ENCODE measurements at places on chromosomes 1 and 21.

GRCh38 chr1:87495870-87496269 is 167.2 kb downstream of the LMO4 start:
- no peak for DNase-seq

GRCh38 chr1:168007691-168008090 is 70.8 kb upstream of the MPC2 start:
- no peak for DNase-seq

DNA sequence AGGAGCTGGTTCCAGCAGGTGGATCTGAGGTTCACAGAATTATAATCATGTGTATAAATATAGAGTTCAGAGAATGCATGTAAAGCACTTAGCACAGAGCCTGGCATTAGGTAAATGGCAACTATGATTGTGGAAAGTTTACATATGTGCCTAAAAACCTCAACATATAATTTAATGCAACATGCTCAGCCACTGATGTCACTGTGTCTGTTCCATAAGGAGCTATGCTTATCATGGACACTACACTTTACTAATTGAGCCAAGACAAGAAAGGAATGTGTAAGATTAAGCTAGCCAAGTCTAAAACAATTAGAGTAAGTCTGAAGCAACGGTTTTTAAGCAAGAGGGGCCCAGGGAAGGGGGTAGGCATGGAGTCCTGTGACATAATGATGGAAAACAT is 61.5 kb downstream of the GNG12 start:
- no peak for DNase-seq

DNA sequence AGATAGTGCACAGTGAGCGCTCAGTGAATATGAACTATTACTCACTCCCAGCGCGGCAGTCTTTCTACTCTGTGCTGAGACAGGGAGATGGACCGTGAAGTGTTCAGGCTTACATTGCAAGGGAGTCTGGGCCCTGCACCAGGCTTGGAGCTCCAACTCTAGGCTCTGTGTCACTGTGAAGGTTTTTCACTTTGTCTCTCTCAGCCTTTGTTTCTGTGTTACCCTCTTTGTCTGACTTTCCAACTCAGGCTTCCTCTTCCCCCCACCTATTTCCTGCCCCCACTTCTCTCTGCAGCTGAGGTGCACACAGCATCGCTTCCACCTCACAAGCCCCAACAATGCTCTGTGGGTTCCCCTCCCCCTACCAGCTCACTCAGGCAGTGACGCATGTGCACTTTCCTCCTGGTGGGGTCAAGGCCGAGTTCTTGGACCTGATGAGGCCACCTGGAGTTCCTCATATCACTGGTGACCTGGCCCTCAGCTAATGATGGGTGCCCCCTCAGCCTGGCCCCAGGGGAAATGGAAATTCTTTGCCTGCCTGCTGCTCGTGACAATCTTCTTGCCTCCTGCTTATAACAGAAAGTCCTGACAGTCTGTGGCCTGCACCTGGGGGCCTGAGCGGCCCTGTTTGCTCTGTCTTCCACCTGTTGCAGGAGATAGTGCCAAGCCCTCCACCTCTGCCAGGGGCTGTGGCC is 1.1 kb upstream of the LCK start:
- DNase-seq = no peak

- DNase-seq = no peak
Measured at GRCh38 chr1:36400514-36400824, 2.8 kb upstream of the LSM10 start.

- DNase-seq = no peak
Measured at GRCh38 chr1:101153692-101154091, 83.1 kb upstream of the S1PR1 start.

DNA sequence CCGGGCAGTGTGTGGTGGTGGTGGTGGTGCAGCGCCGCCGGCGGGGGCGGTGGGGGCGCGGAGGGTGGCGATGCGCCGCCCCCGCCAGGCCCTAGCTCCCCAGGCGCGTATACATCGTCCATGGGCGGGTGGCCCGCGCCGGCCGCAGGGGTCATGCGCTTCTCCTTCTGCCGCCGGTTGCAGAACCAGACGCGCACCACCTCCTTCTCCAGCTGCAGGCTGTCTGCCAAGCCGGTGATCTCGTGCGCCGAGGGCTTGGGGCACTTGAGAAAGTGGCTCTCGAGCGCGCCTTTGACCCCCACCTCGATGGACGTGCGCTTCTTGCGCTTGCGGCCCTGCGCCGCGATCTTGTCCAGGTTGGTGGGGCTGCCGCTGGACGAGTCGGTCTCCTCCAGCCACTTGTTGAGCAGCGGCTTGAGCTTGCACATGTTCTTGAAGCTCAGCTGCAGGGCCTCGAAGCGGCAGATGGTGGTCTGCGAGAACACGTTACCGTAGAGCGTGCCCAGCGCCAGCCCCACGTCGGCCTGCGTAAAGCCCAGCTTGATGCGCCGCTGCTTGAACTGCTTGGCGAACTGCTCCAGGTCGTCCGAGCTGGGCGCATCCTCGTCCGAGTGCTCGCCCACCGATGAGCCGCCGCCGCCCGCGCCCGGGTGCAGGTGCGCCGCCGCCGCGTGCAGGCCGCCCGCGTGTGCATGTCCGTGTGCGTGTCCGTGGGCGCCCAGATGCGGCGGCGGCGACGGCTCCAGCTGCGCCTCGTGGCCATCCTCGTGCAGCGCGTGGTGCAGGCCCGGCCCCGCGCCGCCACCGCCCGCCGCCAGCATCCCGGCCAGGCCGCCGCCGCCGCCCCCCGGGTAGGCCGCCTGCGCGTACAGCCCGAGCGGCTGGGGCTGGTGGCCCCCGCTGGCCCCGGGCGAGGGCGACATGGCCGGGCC is 926 bp downstream of the POU3F1 start:
- no peak for DNase-seq

DNA sequence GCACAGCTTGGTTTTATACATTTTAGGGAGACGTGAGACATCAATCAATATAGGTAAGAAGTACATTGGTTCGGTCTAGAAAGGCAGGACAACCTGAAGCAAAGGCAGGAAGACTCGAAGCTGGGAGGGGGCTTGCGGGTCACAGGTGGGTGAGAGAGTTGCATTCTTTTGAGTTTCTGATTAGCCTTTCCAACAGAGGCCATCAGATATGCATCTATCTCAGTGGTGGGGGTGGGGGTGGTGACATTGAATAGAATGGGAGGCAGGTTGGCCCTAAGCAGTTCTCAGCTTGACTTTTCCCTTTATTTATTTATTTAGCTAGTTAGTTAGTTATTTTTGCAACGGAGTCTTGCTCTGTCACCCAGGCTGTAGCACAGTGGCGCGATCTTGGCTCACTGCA is 85.6 kb downstream of the WDR4 start:
- no peak for DNase-seq

DNA sequence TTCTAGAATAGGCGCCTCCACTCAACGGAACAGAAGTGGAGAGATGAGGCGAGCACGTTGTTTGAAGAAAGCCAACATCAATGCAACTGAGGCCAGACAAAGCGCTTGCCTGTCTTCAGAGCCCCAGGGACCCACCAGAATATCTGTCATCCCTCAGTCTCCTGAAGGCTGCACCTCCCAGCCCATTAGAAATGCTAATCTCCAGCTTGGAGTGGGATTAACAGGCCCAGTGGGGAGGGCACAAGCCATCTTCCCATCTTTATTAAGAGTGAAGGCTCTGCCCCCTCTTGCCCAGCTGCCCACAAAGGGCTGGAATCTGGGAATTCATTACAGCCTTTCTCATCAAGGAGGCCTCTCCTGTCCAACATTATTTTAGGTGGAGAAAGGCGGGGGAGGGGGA is 16.8 kb upstream of the CNTN2 start:
- no peak for DNase-seq

Data from amniotic stem cell (primary cell).